ENCODE measurements at places on chromosomes 7 and 10.

DNA sequence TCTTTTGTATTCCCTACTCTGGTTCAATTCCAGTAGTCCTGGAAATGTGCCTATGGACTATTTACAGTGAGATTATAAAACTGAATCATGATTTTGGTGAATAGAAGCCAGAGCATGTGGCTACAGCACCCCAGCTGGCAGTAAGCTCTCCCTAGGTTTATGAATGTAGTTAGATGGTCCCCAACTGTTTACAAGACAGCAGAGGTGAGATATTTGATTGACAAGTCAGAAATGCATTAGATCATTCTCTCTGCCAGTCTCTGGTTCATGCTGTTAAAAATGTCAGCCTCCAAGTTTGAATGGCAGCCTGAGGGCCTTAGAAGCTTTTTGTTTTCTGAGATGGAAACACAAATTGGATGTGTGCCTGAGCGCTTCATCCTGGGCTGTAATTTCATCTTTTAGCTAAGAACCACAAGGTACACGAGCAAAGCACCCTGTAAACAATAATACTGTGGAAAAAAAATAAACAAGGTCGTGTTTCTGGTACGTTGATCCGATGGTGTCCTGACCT lies 85.0 kb downstream of the BTRC start:
- no peak for DNase-seq

DNA sequence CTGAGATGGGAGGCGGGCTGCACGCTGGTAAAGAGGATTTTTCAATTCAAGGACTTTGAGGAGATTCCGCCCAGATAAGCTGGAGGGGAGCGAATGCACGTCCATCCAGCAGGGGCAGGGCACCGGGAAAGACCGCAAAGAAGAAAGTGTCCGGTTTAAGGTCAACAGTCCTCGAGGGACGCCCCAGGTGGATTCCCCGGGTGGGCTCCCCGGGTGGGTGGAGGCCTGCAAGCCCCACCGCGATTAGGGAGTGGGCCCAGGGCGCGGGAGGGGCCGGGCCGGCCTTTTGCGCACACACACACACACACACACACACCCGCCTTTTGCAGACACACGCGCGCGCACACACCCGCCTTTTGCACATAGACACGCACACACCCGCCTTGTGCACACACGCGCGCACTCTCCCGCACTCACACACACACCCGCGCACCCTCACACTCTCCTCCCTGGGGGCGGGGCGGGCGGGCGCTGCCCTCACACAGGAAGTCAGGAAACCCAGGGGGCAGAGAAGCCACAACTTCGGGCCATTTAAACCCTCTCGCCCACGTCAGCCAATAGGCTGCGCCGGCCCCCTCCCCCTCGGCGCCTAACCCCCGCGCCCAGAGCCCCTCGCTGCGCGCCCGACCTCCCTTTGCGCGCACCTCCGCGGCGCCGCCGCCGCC lies 615 bp downstream of the ARHGAP12 start:
- DNase-seq, result peak; percentile 59

DNA sequence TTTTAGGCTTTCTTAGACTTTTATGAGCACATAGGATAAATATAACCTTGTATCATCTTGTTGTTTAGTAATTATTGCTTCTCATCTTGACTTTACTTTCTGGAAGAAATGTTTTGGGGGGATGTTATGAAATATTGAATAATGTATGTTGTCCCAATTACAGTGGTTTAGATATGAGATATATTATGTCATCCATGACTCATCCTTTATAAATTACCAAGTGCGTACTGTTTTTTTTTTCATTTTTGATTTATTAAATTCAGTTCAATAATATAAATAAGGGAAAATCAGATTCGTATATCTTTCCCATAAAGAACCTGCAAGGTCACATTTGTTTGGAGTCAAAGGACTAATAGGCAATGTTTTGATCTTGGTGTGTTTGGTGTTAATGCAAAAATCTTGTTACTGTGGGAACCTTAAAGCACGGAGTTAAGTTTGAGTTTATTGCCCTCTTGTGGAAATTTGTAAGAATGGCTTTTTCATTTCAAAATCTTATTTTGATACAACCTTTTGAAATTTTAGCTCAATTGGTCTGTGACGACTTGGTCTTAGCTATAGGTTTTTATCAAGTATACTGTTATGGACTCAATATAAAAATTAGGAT lies 108.6 kb downstream of the SRI start:
- DNase-seq, result peak; percentile 49

DNA sequence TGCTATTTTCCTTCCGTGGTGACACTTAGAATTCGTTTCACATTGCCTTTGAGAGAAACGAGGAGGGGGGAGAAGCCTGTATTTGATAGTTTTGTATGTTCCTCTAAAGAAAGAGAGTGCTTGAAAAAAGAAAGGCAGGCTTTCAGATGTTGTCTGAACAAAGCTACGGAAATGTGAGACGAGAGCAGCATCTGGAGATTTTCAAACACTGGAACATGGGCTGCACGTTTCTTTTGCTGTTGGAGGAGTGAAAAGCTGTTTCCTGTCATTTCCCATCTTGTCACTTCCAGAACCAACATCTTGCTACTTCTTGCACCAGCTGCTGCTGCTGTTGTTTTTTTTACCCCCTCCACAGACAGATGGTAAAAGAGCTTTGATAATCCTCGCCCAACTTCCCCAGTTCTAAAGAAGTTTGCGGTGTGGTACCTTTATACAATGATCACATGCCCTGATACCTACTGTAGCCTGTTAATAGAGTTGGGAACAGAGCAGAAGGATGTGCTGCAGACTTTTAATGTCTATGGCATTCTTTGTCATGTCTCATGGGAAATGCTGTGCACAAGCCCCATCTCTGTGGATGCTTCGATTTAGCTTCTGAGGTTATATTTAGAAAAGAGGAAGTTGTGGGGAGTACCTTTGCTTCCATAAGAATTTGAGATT lies 408.1 kb downstream of the AUTS2 start:
- DNase-seq, result peak; percentile 79

- DNase-seq, result no peak
Observed at GRCh38 chr7:128240696-128241386, at the start of gene LEP. TSS of gene LEP (plus strand) at chr7:128241278. CDS start at chr7:128252019, 10,741 bp downstream.

GRCh38 chr7:100879685-100880261 lies 4.9 kb downstream of the SRRT start:
- no peak for DNase-seq

DNA sequence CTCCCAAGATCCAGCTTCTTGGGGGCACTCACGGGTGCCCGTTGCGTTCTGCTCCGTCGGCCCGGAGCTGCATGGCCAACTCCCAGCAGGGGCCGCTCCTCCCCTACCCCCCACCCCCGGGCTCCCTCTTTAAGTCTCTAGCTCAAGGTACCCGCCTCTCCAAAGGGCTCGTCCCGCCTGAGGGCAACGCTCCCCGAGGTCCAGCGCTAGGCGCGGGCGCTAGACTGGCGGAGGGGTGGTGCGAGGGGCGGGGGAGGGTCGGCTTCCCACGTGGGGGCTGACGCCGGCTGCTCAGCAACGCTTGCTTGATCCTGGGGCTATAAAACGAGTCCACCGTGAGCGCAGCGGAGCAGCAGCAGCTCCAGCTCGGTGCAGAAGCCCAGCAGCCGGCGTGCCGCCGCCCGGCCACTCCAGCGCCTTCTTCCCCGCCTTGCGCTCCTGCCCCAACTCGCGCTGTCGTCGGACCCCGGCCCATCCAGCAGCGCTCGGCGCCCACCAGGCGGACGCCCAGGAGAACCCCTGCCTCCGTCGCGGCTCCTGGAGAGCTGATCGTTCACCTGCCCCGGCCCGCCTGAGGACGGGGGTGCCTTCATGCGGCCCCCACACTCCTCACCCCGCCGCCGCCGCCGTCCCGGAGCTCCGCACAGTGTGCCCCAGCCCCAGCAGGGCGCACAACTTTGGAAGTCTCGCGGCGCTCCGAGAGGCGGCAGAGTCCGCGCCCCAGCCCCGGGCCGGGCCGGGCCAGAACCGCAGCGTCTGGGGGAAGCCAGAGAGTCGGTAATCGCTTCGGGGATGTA lies at the start of gene ADRA2A:
TSS of gene ADRA2A (plus strand) at position 348 of the 797 bp plus-strand sequence. CDS start 968 bp downstream, outside the sequence.
- DNase-seq, result peak; percentile 86

DNA sequence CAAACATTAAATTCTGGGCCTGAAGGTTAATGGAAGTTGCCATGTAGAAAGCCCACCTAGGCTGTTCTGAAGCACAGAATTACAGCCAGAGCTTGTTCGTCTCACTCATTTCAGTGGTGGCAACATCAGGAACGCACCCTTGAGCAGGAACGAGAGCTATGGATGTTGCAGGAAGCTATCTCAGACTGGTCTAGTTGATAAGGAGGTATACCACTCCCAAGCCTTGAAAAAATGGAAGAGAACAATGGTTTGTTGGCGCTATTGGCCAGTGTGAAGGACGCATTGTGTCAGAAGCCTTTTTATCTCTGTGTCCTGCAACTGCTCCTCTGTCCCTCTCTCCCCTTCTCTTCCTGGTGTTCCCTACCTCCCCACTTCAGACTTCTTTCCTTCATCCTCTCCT lies 60.9 kb upstream of the RAPGEF5 start:
- no peak for DNase-seq

DNA sequence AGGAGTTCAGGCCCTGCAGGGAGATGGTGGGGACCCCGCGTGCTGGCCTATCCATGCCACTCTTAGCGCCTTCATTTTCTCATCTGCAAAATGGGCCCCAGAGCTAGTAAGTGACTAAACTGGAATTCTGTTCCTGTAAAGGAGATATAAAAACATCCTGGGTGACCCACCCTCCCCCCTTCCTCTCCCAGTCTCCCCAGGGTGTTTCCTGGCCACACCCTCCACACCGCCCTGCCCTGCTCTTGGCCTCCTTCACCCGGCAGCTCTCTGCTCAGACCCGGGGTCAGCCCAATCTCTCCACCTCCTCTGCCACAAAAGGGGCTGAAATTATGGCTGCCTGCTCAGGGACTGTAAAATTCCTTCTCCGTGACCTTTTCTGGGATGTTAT lies 70.7 kb downstream of the C10orf105 start:
- DNase-seq, result no peak

GRCh38 chr10:125034675-125035074 lies 92.8 kb downstream of the ZRANB1 start:
- DNase-seq, result no peak

- no peak for DNase-seq
Observed at GRCh38 chr10:124589491-124590041, 127.9 kb downstream of the LHPP start.

GRCh38 chr10:100046021-100046486 lies 35.6 kb downstream of the CPN1 start:
- DNase-seq, result peak; percentile 73

GRCh38 chr10:91296471-91296870 lies 76.0 kb downstream of the PCGF5 start:
- DNase-seq, result no peak

GRCh38 chr7:154794147-154794780 lies 208.7 kb downstream of the PAXIP1 start:
- DNase-seq, result no peak

DNA sequence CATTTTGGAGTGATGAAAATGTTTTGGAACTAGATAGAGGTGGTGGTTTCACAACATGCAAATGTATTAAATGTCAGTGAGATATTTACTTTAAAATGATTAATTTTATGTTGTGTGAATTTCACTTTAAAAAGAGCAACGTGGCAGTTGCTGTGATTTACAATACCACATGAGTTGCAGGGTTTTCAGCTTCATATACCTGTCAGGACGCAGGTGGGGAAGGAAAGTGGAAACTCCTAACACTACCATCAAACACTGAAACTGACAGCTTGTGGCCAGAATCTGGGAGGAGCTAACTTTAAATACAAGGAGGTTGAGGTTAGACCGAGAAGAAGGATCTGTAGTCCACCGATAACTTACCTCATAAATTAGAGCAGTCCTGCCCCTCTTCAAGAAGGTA lies 168.9 kb upstream of the TMEM72 start:
- no peak for DNase-seq

- no peak for DNase-seq
Observed at GRCh38 chr10:5764422-5765297, 48.6 kb downstream of the GDI2 start.

DNA sequence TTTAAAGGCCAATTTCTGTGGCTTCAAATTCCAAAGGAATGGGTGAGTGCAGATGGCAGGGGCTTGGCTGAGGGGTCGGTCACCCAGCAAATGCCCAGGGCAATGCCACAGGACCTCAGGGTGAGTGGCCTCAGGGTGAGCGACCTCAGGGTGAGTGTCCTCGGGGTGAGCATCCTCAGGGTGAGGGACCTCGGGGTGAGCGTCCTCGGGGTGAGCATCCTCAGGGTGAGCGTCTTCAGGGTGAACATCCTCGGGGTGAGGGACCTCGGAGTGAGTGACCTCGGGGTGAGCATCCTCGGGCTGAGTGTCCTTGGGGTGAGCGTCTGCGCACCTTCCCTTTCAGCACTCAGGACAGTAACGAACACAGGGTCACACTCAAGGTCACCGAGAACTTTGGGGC lies 59.2 kb downstream of the ADARB2 start:
- DNase-seq, result no peak

DNA sequence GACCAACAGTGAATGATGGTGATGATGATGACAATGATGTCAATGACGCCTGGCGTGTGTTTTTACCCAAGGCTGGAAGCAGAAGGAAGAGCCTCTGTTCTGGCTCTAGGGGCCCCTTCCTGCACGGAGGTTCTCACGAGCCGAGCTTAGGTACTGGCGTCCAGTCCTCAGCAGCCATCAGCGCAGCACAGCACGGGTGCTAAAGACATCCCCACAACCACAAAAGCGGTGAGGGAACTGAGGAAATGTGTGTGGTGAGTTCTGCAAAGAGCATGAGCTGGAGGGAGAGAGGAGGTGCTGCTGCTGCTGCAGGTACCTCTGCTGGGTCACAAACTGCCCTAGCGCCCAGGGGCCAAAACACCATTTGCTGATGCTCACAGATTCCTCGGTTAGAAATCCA lies 81.6 kb downstream of the SFMBT2 start:
- no peak for DNase-seq

DNA sequence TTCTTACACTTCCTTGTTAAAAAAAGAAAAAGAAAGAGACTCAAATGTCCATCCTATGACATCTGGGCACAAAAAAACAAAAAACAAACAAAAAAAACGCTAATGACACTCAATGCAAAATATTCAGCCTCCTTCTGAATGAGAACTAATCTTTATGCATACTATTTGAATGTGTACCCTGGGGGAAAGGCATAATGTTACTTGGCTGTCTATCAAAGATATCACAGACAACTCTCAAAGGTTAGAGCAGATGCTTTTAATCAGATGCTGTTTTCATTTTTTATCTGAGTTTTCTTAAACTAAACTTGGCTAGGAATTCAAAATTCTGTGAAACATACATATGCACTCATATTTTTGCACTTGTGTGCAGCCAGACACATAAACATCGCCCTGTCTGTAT lies 745.8 kb downstream of the CNTNAP2 start:
- DNase-seq, result no peak

- DNase-seq, result no peak
Observed at GRCh38 chr7:94303695-94304094, 91.0 kb upstream of the COL1A2 start.

GRCh38 chr10:119335671-119336353 lies 128.4 kb downstream of the GRK5 start:
- DNase-seq, result no peak

DNA sequence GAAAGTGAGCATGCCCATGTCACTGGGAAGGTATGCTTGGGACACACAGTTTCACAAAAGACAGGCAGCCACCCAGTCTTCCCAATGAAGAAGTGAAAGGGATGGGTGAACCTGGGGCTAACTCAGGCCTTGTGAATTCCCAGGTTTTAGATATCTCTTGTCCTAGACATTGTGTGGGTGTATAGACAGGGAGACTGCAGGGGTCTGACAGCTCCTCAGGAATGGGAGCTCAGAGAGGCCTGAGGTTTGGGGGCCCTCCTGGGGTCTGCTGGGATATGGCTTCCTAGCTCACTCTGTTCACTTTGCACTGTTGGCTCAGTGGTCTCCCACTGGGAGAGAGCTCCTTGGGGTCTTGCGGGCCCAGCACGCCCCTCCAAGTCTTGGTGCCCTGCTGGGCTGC lies 47.0 kb downstream of the WDFY4 start:
- no peak for DNase-seq

GRCh38 chr7:111137296-111138192 lies 46.6 kb downstream of the LRRN3 start:
- no peak for DNase-seq

Data from SK-N-DZ (cell line).